Hematopoietic multipotent progenitor cell treated with erythropoietin and hydrocortisone succinate and interleukin-3 and kit ligand, for 17 days (in vitro differentiated cells): ENCODE measurements at places on chromosomes 2 and 18.

- DNase-seq: no peak
These were observed 86.9 kb downstream of the LTBP1 start for GRCh38 chr2:33033606-33034081.

DNA sequence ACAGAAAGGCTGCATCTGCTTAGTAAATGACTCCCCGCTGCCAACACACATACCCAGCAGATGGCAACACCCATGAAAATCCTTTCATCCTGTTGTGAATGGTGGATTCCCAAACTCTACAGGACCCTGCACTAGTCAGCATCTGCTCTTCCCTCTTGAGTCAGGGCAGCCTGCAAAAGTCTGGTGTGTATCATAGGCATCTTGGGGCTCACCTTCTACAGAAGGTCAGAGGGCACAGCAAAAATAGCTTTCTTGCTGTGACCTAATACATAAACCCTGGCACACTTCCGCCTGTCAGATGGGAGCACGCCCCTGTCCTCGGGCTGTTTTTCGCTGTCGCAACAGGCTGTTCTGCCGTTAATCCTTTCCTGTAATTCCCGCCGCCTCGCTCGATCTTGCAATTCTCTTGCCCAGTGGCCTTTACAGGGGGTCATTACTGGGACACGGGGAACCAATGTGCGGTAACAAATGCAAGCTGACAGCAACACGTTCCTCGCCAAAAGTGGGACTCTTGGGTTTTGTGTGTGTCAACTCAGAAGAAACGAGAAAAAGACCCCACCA, 19.9 kb upstream of the SCYGR1 start:
- no peak for DNase-seq

- DNase-seq: no peak
These were observed 9.8 kb downstream of the GATA6 start for GRCh38 chr18:22179174-22179573.

GRCh38 chr2:3847397-3848052, 144.2 kb downstream of the DCDC2C start:
- DNase-seq: no peak

DNA sequence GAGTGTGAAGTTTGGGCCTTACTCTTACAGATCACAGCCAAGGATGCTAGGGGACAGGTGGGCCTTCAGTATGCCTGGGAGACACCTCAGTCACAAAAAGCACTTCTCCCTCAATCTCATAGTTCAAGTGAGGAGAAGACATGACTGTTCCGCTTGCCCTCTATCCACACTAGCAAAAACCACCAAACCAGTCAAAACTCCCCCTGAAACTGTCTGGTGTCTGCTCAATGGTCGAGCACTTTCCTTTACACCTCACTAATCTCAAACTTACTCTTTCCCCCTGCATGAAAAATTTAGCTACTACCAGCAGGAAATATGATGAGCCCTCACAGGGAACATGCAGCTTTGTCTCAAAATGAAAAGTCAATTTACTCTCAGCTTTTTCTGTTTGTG, 232.2 kb downstream of the TRIB2 start:
- DNase-seq: no peak

DNA sequence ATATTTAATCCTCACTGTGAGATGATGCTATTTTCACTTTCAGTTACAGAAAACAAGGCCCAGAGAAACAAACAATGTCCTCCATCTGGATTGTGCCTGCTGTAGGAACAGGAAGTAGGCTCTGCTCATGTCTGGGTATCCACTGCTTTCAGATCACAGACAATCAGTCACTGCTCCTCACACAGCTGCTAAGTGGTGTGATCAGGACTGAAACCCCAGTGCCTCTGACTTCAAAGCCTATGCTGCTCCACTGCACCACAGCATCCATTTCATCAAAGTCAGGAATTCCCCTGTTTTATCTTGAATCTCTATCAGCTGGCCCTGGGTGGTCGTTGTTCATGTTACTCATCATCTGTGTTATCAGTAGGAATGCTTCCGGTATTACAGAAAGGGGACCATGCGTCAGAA, 303.8 kb upstream of the TRIB2 start:
- no peak for DNase-seq

DNA sequence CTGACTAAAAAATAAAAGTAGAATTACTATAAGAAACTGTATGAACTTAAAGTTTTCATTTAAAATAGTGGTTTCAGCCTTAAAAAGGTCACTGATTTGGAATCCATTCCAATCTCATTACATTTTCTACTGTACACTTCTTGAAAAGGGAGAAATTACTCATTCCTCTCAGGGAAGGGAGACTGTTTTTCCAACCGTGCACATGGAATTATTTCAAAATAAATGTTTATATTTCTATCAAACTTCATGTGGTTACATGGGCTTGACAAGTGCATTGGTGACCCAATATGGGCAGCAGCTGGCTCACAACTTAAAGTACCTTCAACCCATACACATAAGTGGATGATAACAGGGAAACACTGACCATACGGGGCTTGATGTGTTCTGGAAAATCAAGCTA, 324.5 kb upstream of the THUMPD2 start:
- no peak for DNase-seq

- DNase-seq: no peak
These were observed 313.7 kb downstream of the CYP26B1 start for GRCh38 chr2:71833855-71834560.

GRCh38 chr2:127226520-127227263, 6.6 kb upstream of the CYP27C1 start:
- DNase-seq: no peak

- DNase-seq: no peak
These were observed 607.5 kb downstream of the PLCL1 start for GRCh38 chr2:198411936-198412335.

GRCh38 chr18:63336366-63337099, 17.0 kb upstream of the BCL2 start:
- no peak for DNase-seq

DNA sequence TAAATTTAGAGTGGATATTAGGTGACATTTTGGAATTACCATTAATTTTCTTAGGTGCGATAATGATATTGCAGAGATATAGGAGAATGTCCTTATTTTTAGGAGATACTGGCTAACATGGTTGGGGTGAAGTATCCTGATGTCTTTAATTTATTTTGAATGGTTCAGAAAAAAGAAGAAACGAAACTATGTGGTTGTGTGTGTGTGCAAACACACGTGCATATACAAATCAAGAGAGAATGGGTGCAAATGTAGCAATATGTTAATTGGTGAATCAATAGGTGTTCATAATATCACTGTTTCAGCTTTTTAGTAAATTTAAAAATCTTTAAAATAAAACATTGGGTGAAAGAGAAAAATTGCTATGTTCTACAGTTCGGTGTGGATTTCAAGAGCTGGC, 140.9 kb downstream of the DIS3L2 start:
- no peak for DNase-seq

DNA sequence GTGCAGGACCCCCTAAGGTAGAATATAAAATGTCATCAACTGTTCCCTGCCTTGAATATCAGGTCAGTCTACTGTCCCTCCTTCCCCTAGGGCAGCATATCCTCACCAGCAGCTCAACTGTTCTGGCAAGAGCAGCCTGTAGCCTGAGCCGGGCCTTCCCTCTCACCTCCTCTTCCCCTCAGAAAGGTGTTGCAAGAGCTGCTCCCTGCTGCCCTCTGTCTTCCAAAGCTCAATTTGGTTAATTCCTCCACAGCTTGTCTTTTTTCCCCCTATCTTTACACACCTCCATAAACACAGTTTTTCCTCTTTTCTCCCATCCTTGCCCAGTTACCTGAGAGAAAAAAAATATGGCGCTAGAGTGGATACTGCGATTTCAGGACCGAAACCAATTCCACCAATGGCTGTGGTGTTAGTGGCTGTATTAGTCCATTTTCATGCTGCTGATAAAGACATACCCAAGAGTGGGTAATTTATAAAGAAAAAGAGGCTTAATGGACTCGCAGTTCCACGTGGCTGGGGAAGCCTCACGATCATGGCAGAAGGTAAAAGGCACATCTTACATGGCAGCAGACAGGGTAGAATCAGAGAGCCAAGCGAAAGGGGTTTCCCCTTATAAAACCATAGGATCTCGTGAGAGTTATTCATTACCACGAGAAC, 184.7 kb downstream of the MREG start:
- no peak for DNase-seq

DNA sequence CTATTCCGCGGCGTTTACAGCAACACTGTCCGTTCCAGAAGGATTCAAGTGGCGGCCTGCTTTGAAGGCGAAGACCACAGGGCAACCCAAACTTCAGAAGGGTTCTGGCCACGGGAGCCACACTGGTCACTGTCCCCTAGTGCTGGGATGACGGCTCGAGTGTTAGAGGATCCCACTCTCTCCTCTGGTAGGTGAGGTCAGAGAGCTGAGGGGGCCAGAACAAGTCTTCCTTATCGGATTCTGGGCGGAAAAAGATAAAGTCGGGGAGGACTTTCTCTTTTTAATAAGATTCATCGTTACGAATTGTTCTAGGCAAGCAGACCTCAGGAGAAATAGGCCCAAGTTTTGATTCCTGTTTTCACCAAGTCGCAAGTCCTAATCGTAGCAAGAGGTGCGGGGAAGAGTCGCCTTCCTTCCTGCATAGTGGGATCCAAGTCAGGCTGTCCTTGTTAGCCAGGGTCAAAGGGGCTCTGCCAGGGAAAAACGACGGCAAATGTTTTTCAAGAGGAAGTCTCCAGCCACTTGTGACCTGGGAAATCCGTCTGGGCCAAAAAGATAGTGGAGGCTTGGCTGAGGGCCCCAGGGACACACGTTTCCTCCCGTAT, 864 bp upstream of the MYL12A start:
- DNase-seq: no peak

- DNase-seq: peak; percentile 14
These were observed 11.8 kb downstream of the MAPRE3 start for GRCh38 chr2:26982102-26982742.

DNA sequence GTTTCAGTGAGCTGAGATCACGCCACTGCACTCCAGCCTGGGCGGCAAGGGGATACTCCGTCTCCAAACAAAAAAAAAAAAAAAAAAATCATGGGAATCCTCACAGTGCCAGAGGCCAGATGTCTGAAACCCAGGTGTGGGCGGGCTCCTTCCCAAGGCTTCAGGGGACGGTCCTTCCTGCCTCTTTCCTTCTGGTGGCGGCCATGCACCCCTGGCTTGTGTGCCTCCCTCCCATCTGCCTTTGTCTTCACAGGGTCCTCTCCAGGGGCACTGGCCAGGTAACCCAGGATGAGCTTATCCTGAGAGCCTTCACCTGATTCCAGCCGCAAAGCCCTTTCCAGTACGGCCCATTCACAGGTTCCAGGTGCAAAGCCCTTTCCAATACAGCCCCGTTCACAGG, 40.9 kb upstream of the GPC1 start:
- no peak for DNase-seq

GRCh38 chr2:164032995-164033394, 297.2 kb upstream of the FIGN start:
- DNase-seq: no peak

DNA sequence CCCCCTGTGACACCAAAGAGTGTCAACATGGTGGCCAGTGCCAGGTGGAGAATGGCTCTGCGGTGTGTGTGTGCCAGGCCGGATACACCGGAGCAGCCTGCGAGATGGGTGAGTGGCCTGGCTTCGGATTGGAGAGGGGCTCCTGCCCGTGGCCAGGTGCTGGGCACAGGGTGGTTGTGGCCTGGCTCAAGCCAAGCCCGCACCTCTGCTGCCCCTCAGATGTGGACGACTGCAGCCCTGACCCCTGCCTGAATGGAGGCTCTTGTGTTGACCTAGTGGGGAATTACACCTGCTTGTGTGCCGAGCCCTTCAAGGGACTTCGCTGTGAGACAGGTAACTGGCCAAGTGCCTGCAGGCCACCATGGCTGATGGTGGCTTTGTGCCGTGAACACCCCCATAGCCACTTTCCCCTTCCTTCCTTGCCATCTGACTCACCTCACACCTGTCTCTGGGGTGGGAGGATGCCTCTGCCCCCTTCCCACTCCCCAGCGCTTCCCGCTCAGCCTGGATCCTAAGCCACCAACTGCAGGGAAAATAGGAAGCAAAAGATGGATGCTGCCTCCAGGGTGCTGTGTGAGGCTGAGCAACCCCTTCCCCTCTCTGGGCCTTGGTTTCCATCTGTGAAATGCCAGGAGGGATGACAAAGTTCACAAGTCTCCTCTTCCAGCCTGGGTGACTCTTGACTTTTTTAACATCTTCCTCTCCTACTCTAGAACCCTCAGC, 41.8 kb downstream of the SNED1 start:
- DNase-seq: no peak

GRCh38 chr2:73259704-73260337, 24.5 kb downstream of the FBXO41 start:
- no peak for DNase-seq

- no peak for DNase-seq
These were observed at the start of gene ACADL for GRCh38 chr2:210224941-210225672. ACADL (minus strand) TSS chr2:210225447; CDS start chr2:210225263, 184 bp downstream.

GRCh38 chr18:72206814-72207213, 337.3 kb downstream of the CBLN2 start:
- DNase-seq: no peak

DNA sequence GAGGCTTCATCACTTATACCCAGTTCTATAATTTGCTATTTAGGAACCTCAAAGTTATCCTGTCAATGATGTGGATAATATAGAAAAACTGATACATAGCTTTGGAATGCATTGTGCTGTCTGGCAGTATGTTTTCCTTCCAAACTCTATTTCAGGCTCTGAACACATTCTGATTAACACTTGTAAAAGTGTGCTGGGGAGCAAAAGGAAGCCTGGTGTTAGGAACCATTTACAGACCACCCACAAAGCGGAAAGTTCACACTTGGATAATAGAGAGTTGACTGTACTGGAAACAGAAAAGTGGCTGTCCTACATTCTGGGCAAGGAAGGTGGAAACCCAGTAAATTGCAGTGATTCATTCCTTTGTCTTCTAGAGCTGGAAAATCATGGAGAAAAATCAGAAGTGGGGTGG, 114.5 kb upstream of the ZFP36L2 start:
- DNase-seq: no peak

GRCh38 chr18:45321520-45321919, 293.8 kb upstream of the SLC14A2 start:
- DNase-seq: no peak

GRCh38 chr2:34985474-34985873, 1370.1 kb upstream of the CRIM1 start:
- DNase-seq: no peak

DNA sequence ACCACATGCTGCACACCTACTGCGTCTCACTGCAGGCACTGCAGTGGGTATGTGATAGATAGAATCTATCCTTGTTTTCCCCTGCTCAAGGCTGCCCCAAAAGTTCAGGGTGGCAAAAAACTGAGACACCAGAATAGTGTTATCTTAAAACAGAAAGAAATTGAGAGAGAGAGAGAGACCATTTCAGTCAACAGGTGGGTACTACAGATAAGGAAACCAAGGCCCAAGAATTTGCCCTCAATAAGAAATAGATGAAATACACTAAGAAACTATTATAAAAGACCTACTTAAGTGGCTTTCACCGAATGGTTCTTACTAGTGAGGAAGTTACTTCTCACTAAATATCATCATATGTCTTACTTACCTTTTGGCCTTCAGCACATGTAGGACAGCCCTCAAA, 27.9 kb downstream of the EPG5 start:
- DNase-seq: peak; percentile 54

- no peak for DNase-seq
These were observed 7.4 kb upstream of the ANKRD62 start for GRCh38 chr18:12086249-12086648.

- no peak for DNase-seq
These were observed 572.3 kb downstream of the PLCL1 start for GRCh38 chr2:198376677-198377076.

- no peak for DNase-seq
These were observed 442.3 kb downstream of the GRB14 start for GRCh38 chr2:164178835-164179465.
